ENCODE measurements at places on chromosomes 7 and 10.

DNA sequence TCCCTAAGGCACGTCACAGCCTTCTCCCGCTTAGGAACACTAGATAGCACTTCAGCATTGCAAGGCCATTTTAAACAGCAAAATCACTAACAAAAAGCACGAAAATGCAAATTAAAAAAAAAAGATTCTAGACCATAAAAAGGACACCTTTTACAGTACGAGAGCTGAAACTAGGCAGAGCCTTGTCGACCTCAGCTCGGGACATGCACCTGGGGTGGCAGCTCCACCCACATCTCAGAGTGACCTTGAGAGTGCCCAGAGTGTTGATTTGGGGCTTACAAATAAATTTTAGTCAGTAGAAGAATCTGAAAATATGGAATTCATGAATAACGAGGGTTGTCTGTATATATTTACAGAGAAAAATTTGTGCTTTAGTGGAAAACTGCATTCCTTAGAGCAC, 1.1 kb downstream of the MRPS24 start:
- DNase-seq: no peak

DNA sequence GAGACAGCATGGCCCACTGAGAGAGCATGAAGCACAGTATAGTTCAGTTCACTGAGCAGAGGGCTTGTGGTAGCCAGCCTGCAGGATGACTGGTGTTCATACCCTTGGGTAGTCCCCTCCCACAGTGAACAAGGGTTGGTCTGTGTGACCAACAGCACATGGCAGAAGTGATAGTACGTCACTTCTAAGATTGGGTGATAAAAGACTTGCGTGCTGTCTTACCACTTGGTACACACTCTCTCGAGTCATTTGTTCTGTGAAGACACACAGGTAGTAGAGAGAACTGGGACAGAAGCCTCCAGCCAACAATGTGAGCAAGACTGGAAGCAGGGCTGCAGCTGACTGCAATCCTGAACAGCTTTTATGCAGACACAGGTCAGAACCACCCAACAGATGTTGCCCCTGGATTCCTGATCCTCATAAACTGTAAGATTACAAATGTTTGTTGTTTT, 14.6 kb downstream of the EPC1 start:
- DNase-seq: peak; percentile 36

- DNase-seq: no peak
Observed at GRCh38 chr10:89550509-89550908, 15.1 kb upstream of the SLC16A12 start.

DNA sequence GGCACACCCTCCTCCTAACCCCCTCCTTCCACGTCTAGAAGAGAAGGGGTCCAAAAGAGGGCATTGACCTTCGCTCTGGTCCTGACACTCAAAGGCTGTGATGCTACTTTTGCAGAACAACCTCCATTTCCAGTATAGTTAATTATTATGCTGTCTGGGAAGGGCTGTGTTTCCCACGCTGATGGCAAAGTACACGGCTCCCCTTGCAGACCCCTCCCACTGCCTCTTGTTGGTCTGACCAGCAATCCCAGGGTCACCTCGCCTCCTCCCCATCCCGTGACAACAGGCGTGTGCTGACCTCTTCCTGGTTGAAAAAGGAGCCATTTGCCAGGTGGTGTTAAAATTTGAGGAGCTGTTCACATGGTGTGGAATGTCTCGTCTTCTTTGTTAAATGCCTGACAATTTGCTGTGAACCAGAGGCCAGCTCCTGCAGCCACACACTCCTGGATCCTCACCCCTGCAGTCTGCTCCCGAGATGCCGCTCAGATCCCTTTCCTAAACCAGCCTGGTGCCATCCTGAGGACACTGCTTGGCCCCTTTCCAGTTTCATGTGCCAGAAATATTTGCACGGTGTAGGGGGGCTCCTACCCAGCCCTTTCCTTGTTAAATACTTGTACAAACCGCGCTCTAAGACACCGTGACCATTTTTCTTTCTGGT, 321.7 kb downstream of the WDR37 start:
- DNase-seq: no peak

GRCh38 chr10:74683067-74683466, 143.3 kb upstream of the KAT6B start:
- no peak for DNase-seq

DNA sequence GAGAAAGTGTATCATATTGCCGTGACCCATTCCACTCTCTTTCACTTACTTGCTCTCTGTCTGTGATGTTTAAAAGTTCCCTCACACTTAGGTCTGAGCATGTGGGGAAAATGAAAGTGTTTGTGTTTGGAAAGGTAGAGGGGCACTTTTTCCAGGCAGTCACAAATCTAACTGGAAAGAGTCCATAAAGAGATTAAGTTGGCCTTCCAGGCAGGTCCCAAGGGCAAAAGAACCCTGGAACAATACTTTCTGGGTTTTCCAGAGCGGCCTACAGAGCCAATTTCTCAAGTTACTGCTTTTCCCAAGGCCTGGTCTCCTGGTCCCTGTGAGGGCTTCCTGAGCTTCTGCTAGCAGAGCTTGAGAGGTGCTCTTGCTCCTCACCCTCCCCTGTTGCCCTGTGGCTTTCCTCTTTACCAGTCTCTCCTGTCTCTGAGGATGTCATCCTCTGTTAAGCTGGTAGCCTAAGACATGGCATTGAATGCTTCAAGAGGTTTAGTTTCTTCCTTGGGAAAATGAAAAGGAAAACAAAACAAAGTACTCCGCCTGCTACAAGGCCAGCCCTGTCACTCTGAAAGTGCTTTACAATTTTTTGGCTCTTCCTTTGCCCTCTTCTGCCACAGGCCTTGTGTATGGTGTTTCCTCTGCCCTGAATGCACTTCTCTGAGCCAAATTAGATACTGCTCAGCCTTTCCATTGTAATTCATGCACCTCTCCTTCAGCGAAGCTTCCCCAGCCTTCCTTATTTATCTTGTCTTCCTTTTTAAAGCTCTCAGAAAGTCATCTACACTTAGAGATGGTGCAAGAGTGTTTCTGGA, 20.1 kb downstream of the TES start:
- no peak for DNase-seq

GRCh38 chr7:12768948-12769347, 81.5 kb downstream of the ARL4A start:
- DNase-seq: no peak

DNA sequence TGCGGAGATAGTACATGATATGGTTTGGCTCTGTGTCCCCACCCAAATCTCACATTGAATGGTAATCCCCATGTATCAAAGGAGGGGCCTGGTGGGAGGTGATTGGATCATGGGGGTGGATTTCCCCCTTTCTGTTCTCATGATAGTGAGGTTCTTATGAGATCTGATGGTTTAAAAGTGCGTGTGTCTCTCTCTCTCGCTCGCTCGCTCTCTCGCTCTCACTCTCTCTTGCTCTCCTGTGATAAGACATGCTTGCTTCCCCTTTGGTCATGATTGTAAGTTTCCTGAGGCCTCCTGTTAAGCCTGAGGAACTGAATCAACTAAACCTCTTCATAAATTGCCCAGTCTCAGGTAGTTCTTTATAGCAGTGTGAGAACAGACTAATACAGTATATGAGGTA, 171.9 kb downstream of the NSUN6 start:
- DNase-seq: no peak

- no peak for DNase-seq
Observed at GRCh38 chr10:4931587-4931986, 31.6 kb upstream of the AKR1C1 start.

- no peak for DNase-seq
Observed at GRCh38 chr10:34956756-34957155, 133.4 kb downstream of the CUL2 start.

GRCh38 chr10:111990734-111991133, 192.8 kb downstream of the GPAM start:
- DNase-seq: no peak

- no peak for DNase-seq
Observed at GRCh38 chr7:33420311-33420940, 291.1 kb downstream of the BBS9 start.

GRCh38 chr10:61188691-61189090, 244.7 kb upstream of the RHOBTB1 start:
- no peak for DNase-seq

GRCh38 chr7:16412274-16413254, 8.8 kb downstream of the CRPPA start:
- DNase-seq: no peak

- no peak for DNase-seq
Observed at GRCh38 chr7:124354201-124354600, 321.3 kb upstream of the TMEM229A start.

DNA sequence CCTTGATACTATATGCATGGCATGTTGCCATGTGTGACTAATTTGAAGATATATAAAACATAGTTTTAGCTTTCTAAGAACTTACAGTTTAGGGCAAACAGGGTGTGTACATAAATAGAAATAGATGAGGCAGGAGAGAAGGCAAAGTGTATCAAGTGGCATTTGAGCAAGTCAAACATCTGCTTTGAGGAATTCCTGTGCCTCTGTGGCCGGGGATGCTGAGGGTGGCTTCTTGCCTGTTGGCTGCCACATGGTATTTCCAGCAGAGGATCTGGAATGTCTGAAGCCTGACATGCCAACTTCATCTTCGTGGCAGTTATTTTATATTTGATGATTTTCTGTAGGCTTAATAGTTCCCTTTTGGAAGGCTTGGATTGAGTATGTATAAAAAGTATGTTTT, 6.0 kb downstream of the SSBP1 start:
- DNase-seq: no peak

GRCh38 chr10:122911889-122912484, 1.6 kb downstream of the FAM24A start:
- peak; percentile 7 for DNase-seq

DNA sequence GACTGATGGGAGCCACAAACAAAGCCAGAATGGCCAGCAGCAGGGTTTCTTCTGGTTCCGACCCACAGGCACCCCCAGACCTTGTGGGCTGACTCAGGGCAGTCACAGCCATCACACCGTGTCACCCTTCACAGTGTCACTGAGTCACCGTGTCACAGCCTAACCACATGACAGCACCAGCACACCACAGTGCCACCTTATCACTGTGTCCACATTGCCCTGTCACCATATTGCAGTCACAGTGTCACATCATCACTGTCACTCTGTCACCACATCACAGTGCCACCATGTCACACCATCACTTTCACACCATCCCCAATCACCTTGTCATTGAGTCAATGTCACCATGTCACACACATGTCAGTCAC, 77.0 kb downstream of the OAT start:
- DNase-seq: no peak

GRCh38 chr7:104367926-104368325, 39.5 kb downstream of the LHFPL3 start:
- no peak for DNase-seq

DNA sequence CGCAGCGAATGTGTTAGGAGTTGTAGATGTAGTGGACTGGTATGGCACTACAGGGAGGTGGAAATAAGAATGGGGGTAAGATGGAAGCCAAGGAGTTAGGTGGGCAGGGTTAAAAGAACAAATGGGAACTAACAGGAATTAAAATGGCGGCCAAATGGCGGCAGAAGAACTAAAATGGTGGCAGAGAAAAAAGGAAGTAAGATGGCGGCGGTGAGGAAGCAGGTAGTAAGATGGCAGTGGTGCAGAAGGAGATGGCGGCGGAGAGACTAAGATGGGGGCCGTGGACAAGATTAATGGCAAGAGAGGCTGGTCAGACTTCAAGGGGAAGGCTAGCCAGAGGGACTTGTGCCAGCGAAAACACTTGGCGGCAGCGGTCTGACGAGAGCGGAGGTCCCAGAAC, 44.5 kb downstream of the ZNF138 start:
- DNase-seq: no peak

- DNase-seq: peak; percentile 52
Observed at GRCh38 chr7:41146429-41146828, 556.5 kb downstream of the INHBA start.

GRCh38 chr7:42672339-42672999, 239.4 kb downstream of the C7orf25 start:
- no peak for DNase-seq

- no peak for DNase-seq
Observed at GRCh38 chr7:72028267-72028666, 383.9 kb downstream of the CALN1 start.

GRCh38 chr7:136956232-136956631, 87.8 kb downstream of the CHRM2 start:
- no peak for DNase-seq

GRCh38 chr7:151859948-151860685, 16.8 kb downstream of the PRKAG2 start:
- no peak for DNase-seq

- DNase-seq: no peak
Observed at GRCh38 chr10:75619635-75620034, 188.2 kb downstream of the LRMDA start.

DNA sequence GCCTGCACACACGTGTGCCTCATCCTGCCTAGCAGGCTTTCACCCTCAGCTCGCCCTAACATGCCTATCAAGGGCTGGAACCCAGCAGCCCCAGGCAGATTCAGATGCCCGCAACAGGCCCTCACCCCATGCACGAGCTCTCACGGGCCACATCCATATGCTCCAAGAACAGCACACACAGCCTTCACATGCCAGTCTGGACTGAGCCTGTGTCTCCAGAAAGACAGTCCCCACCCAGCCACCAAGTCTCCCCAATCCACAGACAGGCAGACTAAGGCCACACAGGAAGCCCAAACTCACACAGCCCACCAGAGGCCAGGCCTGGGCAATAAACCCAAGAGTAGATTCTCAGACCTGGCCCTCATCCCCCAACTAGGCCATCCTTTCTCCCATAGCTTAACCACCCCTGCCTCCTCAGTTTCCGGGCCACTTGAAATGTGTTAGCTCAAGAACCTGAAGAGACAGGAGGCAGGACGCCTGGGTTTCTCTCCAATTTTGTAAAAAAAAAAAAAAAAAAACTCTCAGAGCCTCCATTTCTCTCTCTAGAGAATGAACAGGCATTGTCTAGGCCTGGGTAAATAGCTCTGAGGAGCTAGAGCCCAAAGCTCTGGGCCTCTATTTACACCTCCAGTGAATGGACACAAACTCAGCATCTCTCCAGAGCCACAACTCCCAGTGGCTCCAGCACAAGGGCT, 6.8 kb downstream of the LDB1 start:
- DNase-seq: peak; percentile 88

GRCh38 chr7:131919920-131920709, 363.7 kb upstream of the PODXL start:
- no peak for DNase-seq

- DNase-seq: no peak
Observed at GRCh38 chr10:79327090-79327457, 20.2 kb upstream of the PPIF start.

DNA sequence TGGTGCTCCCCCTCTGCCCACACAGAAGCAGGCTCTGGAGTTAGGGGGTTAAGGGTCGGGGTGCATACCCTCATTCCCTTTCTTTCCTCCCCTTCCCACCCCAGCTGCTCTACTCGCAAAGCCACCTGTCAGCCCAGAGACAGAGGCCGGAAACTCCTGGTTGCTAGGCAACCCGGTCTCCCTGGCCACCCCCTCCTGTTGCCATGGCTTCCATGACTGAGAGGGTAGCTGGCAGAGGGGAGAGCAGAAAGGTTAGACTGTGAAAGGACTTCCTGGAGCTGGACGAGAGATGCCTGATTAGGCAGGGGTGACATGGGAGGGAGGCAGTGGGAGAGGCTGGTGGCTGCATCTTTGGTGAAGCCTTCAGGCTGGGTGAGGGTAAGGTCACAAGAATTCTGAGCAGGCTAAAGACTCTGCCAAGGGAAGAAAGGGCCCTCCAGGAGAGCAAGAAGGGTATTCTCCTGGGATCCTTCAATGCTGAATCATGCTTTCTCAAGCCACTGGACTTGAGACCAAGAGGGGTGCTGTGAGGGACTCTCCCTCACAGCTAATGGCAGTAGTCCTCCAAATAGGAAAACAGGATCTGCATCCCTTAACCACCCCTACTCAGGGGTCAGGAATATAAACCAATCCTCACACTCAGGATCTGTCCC, 5.4 kb downstream of the PSD start:
- no peak for DNase-seq

Measured in foreskin keratinocyte (primary cell).